OCI-M1 (cell line): ENCODE measurements at places on chromosomes 1 and 21.

- DNase-seq: peak; percentile 36
Observed at GRCh38 chr21:35615325-35615724, 445.0 kb downstream of the SETD4 start.

GRCh38 chr1:15626269-15626950 lies 9.2 kb downstream of the DDI2 start:
- DNase-seq: no peak

DNA sequence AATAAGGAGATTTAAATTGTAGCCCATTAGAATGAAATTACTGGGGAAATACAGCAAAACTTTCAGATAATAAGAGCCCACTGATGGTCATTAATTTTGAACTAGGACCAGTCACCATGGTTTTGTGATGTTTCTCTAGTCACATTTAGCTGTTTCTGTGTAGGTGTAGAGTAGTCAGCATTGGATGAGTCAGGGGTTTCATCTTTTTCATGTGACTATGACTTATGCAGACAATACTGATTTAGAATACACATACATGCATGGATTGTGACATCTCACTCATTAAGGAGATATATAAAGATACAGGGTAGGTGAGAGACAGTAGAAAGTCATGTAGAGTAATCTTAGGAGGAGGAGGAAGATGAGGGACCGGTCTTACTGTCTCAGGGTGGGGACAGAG lies 1192.7 kb downstream of the KCNT2 start:
- no peak for DNase-seq

- no peak for DNase-seq
Observed at GRCh38 chr1:6888268-6888667, 103.0 kb downstream of the CAMTA1 start.

- DNase-seq: no peak
Observed at GRCh38 chr1:59266180-59266926, 30.5 kb upstream of the FGGY start.

GRCh38 chr1:164040754-164041153 lies 518.2 kb upstream of the PBX1 start:
- no peak for DNase-seq

DNA sequence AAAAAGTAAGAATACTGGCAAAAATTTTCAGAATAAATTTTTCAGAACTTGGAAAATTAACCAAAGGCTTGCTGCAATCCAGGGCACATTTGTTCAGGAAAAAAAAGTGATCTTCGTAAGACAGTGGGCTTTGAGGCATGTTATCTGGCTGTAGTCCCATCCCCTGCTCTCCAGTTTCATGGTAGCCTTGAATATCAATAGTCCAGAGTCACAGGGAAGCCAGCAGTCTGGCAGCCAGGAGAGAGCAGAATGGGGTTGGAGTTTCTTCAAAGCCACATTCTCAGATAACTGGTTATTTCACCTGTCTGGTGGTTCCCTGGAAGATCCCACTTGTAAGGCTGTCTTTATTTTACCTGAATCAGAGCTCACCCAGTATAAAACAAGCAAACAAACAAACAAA lies 669.3 kb downstream of the MATN1 start:
- DNase-seq: no peak

GRCh38 chr1:201023517-201023902 lies at the start of gene KIF21B:
TSS of gene KIF21B (minus strand) at chr1:201023714. CDS start at chr1:201023383, 331 bp downstream.
- DNase-seq: peak; percentile 89

DNA sequence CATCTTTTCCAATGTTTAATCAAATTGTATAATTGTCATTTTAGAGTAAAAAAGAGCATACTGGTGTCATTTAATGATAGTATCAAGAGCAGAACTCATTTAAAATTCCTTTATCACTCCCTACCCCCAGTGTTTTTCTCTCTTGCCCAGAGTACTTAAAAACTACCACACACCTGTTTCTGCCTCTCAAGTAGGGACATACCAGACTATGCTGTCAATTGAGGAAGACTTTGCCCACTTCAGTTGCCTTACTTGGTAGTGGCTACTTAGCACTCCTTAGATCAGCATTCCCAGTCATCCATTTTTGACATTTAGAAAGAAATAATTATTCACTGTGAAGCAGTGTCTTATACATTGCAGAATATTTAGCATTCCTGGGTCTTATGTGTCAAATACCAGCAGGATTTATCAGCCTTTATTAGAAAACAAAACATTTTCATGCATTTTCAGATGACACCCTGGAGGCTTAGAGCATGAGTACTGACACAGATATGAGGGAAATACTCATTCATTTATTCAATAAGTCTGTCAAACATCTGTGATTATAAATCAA lies 127.5 kb upstream of the RGS1 start:
- no peak for DNase-seq

DNA sequence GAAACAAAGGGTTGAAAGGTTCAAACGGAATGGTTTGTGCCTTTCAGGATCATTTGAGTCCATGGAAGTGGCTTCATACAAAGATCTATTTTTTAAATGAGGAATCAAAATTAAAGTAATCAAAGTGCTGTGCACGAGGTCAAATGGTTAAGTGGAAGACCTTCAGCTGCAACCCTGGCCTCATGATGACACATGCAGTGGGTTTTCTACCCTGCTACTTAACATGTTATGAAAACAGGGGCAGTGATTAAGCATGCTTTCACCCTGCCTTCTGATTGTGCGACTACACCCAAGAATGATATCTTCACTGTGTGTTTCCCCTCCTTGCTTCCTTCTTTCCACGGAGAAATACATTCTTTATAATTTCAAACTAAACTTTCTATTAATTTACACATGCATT lies 604.2 kb downstream of the LRRIQ3 start:
- no peak for DNase-seq

DNA sequence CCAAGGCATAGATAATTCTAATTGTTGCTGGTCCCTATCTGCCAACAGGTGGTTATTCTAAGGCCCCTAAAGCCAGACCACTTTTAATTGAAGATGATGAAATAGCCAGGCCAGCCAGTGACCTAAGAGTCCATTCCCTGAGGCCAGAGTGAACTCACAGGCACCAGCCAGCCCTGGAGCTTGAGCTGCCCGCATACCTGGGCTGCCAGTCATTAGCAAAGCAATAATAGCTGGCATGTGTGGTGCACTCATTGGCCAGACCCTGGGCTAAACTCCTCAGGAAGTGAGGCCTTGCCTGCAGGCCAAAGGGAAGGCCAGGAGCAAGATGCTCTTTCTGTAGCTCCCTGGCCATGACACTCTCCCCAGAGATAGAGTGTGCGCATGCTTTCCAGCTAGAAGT lies 180.4 kb upstream of the KLHDC7A start:
- DNase-seq: no peak

GRCh38 chr1:200634261-200635122 lies 13.9 kb upstream of the KIF14 start:
- DNase-seq: peak; percentile 45

DNA sequence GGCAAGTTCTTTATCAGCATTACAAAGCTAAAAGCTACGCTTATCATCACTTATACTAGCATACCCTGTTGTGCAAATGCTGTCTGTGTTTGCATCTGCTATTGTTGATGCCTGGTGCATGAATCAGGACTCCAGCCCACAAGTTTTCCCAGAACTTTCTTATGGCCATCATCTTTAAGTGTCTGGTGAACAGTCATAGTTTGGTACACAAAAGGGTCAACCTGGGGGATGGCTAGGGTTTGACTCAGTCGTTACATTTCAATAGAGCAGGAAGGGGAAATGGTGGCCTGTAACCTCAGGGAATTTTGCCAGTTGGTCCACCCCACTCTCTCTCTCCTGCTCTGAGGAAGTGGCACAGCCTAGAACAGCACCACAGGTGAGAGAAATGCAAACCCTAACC lies 35.4 kb downstream of the SELL start:
- DNase-seq: no peak

DNA sequence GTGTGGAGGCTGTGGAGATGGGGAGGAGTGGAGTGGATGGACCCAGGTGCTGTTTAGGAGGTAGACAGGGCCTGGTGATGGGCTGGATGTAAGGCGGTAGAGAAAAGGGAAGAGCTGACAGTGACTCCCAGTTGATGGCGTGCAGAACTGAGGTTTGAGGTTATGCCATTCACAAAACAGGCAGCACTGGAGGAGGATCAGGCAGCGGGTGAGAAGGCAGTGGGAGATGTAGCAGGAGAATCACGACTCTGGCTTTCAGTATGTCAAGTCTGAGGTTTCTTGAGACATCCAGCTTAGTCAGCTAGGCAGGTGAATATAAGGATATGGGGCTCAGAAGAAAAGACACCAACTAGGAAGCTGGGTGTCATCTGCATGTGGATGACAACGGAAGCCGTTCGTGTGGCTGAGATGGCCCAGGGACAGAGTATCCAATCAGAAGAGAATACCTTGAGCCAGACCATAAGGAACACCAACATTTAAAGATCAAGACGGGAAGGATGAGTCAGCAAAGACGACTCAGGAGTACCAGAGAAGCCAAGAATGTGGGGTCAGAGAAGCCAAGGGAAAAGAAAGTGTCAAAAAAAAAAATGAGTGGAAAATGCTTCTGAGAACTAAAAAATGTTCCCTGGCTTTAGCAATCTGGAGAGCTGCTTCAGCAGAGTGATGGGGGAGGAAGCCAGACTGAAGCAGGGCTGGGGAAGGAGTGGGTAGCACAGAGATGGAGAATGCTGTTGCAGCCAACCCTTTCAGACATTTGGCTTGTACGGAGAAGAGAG lies 15.2 kb downstream of the LRRN2 start:
- peak; percentile 35 for DNase-seq

GRCh38 chr21:31218830-31219608 lies 125.0 kb downstream of the TIAM1 start:
- DNase-seq: no peak
